ENCODE measurements at places on chromosomes 11 and 22. TPM values are rescaled to one million over a fixed set of nuclear protein-coding genes. Genes with fewer than 3 reads are reported as not detected.

Gene SLC5A1
- total RNA-seq: not detected

Gene ACRV1
- total RNA-seq: not detected

Gene APOA1
- 18.2 TPM for total RNA-seq

Gene GDPD4
- total RNA-seq: not detected

Gene RASD2
- 1.9 TPM for total RNA-seq

Gene DRICH1
- not detected for total RNA-seq

Gene TMX2
- total RNA-seq: 32.0 TPM

Gene ADAMTS15
- total RNA-seq: 1.3 TPM

Gene OR56B4
- total RNA-seq: not detected

Gene CRYBB2
- not detected for total RNA-seq

Gene TRPM5
- total RNA-seq: not detected

Gene CHST1
- 5.6 TPM for total RNA-seq

Gene ASRGL1
- 7.0 TPM for total RNA-seq

Gene RBM14
- total RNA-seq: 31.8 TPM

Gene PRG3
- total RNA-seq: not detected

Gene NOX4
- total RNA-seq: 1.2 TPM

Gene ARVCF
- 17.6 TPM for total RNA-seq

Gene FGF19
- total RNA-seq: not detected

Gene RAB39A
- not detected for total RNA-seq

Data from gastrocnemius medialis (tissue), 4 donors.